ENCODE measurements at places on chromosomes 3 and 15.

- no peak for DNase-seq
These were observed 281.4 kb downstream of the ADAMTS17 start for GRCh38 chr15:100060276-100060926.

DNA sequence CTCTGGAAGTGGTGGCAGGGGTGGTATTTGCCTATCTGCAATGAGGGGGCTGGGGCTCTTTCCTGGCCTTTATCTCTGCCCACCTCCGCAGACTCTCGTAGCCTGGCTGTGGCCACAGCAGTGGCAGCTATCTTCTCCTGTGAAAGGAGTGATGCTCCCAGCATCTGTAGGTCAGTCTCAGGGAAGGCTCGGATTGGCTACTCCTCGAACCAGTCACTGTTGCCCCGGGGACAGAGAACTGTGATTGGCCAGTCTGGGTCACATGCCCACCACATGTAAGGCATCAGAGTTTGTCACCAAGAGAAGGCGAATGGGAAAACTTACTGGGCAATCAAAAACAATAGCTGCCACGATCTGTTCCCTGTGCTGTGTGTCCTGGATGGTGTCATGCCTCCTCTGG lies 30.1 kb upstream of the FGD5 start:
- DNase-seq = no peak

DNA sequence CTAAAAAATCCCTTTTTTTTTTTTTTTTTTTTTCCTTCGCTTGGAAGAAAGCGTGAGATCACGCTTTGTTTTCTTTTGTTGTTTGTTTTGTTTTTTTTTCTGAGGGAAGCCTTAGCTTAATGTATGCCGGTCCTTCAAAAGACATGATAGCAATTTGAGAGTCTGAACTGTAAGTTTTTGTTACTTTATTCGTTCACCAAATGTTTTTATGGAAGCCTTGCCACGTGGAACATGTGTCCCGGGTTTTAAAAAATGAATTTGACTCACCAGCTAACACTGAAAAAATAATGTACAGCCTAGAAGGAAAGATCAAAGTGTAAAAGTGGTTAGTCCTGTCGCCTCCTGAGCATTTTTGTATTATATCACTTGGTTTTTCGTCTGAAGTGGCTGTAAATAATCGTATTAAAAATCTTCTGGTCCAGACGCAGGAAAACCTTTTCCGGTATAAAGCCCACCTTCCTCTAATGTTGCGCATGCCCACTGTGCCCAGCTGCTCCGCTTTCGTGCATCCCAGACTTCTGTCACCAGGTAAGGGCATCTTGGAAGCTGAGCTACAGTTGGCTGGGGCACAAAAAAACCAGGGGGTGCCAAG lies 795 bp upstream of the MYNN start:
- peak; percentile 48 for DNase-seq

DNA sequence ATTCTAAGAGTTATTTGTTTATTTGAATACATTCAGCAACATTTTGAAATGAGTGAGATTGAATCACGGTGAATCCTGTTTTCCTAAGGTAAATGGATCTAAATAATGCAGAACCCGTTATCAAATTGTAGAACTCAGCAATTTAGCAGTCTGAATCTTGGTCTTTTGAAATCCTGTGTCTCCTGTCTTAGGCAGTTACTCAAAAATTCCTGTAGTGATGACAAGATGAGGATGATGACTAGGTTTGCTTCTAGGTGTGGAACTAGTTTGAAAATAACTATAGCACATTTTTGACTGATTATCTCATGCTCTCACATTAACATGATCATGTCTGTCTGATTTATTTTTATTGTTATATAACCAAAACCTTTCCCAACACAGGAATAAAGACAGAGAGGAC lies 115.0 kb downstream of the RAP2B start:
- DNase-seq = no peak

GRCh38 chr3:113291572-113291971 lies 80.2 kb downstream of the BOC start:
- no peak for DNase-seq

GRCh38 chr15:98805434-98806274 lies 157.3 kb downstream of the IGF1R start:
- DNase-seq = no peak

DNA sequence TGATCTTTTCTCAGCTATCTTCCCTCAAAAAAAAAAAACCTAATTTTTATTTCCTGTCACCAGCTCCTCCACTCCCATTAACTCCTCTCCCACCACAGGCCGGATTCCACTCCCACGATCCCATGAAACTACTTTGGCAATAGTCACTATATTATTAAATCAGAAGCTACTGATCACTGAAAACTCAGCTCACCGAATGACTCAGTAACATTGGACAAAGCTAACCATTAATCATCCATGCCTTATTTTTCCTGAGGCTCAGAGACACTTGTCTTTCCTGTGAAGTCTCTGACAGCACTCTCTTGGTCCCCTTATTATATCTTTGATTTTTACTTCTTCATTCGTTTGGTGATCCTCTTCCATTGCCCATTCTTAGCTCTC lies 260.2 kb downstream of the CGGBP1 start:
- DNase-seq = no peak

DNA sequence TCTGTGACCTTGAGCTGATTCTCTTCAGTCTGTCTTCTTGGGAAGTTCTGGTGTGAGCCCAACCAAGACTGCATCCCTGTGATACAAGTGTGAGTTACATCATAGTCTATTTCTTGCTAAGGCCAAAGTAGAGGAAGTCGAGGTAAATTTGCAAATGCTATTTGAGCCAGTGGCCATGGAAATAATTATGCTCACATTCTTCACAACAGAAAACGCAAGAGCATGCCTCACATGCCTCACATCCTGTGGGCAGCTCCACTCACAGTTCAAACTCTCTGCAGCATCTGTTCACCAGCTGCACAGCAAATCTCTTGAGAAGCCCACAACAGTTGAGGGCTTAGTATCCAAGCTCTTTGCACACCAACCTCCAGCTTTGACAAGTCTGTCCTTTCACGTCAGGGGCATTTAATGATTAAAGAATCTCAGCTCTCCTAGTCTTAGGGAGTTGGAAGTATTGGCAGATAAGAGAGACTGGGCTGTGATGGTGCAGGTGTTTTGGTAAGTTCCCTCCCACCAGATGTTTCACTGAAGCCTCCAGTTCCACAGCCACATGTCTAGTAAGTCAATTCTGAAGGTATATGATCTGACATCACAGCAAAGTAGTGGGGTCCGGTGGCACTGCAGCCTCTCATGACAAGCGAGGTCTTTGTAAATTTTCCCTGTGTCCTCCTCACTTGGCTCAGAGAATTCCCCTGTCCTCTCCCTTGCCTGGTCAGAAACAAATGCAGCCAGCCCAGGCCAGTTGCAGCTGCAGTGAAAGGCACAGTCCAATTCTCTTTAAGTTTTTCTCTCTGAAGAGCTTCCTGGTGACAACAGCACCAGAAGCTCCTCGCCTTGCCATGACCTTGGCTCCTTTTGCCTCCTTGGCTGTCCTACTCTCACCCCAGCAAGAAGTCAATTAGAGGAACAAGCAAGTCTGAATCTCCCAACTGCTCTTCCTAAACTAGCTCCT lies 166.1 kb downstream of the SSR3 start:
- DNase-seq = no peak

- no peak for DNase-seq
These were observed 121.4 kb downstream of the GABRG3 start for GRCh38 chr15:27092390-27092789.

- DNase-seq = no peak
These were observed 128.3 kb downstream of the ULK4 start for GRCh38 chr3:41833628-41834027.

GRCh38 chr15:75468913-75469598 lies 17.6 kb upstream of the SIN3A start:
- DNase-seq = no peak

GRCh38 chr3:39082666-39083313 lies 24.6 kb downstream of the GORASP1 start:
- no peak for DNase-seq

DNA sequence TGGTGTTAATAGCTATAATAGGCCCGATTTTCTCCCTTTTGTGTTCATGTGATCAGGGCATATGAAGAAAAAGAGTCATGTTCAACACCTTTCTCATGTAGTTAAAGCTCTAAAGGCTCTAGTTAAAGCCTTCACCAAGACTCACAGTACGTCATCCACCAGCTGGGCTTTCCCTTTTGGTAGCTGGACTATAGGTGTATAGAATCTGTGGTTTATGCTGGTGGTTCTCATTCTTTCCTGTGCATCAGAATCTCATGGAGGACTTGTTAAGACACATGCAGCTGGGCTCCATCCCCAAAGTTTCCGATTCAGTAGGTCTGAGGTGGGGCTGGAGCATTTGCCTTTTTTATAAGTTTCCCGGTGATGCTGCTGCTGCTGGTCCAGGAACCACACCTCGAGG lies 31.0 kb downstream of the CFAP91 start:
- no peak for DNase-seq

DNA sequence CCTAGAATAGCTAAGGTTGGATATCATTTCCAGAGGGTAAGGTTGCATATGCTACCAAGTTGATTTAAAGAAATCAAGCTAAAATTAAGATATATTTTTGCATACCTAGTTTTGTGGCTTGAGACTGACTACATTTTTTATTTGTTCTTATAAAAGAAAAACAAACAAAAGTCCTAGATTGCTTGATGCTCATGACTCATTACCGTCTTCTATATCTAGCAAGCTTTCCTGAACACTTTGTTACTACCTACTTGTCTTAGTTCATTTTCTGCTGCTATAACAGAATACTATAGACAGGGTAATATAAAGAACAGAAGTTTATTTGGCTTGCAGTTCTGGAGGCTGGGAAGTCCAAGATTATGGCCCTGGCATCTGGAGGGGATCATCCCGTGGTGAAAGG lies 152.1 kb upstream of the THRB start:
- no peak for DNase-seq

- no peak for DNase-seq
These were observed 299.1 kb upstream of the TRIM42 start for GRCh38 chr3:140378571-140379340.

GRCh38 chr3:182255158-182255557 lies 538.1 kb upstream of the ATP11B start:
- DNase-seq = no peak

- no peak for DNase-seq
These were observed 155.1 kb downstream of the MECOM start for GRCh38 chr3:169508426-169508825.

- no peak for DNase-seq
These were observed 4.2 kb downstream of the RPL15 start for GRCh38 chr3:23921052-23921511.

DNA sequence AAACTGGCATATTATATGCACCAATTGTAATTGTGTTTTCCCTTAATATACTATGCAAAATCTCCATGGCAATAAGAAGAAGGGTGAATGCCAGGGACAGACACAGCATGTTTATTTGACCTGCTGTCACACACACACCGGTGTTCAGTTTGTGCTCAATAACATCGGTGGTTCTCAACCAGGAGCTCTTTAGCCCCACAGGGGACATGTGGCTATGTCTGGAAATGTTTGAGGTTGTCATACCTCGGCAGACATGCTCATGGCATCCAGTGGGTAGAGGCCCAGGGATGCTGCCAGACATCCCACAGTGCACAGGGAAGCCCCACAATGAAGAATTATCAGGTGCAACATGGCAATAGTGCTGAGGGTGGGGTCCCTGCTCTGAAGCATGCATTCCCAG lies 38.2 kb downstream of the GLB1 start:
- no peak for DNase-seq

- DNase-seq = no peak
These were observed 420.0 kb downstream of the LPP start for GRCh38 chr3:188573956-188574355.

DNA sequence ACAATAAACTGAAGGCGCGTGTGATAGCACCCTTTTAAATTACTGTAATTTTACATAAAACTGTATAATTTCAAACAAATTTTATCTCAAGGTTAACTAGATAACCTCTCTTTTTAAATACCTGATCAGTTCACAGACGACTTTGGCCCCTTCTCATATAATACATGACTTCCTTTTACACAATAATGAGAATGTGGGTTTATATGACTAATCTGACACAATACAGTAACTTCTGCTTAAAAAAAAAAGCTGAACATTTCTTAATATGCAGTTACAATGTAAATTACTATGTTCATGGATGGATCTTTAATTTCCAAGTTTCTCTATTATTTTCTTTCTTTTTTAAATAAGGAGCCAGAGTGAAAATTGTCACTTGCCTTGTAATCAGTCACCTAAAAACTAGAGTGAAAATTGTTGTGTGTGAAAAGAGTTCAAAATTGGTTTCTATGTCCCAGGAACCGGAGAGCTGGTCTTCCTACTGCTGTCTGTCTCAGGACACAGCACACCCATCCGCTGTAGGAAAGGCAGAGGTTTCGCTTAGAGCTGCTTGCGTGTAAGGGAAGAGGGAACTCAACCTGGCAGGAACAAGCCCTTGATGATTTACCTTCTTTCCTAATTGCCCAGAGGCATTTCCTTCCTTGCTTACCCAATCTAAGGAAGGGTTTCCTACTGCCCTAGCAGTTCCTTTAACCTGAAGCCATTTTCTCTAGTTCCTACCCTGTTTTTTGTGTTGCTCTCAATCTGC lies 33.3 kb downstream of the PLD1 start:
- no peak for DNase-seq

DNA sequence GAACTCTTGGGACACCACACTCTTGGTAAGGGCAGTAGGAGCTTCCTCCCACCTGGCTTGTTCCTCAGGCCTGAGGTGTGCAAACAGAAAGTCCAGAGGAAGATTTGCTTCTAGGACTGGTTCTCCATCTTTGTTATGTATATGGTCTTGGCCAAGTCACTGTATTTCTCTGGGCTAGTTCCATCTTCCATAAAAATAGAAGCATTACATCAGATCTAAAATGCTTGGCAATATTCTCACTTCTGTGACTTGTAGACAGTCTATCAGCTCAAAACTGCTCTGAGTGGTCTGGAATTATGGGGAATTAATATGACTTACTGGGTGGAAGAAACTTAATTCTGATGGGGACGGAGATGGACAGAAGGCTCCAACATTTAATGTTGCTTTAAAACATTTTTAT lies 55.2 kb downstream of the TMEM108 start:
- DNase-seq = no peak

DNA sequence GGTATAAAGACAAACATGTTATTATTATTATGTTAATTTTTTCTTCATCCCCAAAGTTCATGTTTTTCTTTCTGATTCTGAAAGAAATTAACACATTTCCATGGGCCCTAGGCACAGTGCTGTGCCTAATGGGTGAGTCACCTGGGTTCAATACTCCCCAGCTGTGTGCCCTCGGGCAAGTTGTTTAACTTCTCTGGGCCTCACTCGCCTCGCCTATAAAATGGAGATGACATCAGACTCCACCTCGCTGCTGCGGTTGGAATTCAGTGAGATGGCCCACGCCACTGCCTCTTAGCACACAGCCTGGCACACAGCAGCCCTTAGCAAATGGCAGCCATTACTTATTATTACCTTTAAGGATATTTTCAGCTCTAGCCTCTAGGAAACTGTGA lies 22.6 kb downstream of the DNASE1L3 start:
- no peak for DNase-seq

DNA sequence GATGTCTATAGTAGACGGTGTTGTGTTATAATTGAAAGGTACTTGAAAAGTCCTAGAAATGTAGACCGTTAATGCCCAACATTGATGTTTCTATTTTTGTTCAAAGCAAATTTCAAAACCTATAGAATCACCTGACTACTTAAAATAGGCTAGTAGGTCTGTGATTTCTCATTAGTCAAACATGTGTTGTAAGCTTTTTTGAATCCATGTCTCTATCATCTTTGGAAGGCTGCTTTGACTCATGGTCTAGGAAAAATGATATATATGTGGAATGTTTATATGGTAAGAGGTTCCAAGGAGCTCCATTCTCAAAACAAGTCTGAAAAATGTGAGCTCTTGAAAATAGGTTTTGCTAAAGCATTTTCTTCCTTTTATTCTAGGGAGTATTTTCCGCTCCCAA lies 375.3 kb downstream of the LPP start:
- no peak for DNase-seq

All from effector memory CD4-positive, alpha-beta T cell (primary cell).